ENCODE measurements at places on chromosomes 7 and 10.
A peak's percentile ranks its signal among the peaks of the same experiment; 100 is the strongest.

- no peak for DNase-seq
Measured at GRCh38 chr10:119268871-119269506, 61.6 kb downstream of the GRK5 start.

- no peak for DNase-seq
Measured at GRCh38 chr10:37314350-37314749, 189.0 kb downstream of the ANKRD30A start.

DNA sequence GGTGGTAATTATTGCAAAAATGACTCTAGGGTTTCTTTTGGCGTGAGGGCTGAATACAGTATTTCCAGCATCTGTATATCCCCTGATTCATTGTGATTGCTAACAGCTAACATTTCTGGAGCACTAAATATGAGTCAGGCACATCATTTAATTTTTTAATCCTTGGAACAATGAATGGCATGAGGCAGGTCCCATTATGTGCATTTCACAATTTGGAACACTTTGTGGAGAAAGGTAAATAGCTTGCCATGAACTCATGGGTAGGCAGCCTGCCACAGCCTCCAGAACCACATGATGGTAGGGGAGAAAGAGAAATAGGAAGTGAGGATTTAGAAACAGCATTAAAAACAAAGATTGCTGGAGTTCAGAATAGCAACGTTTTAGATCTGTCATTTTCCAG, 1.7 kb downstream of the NPTX2 start:
- DNase-seq: no peak

GRCh38 chr7:44667190-44667589, 60.8 kb downstream of the OGDH start:
- no peak for DNase-seq

GRCh38 chr10:60299961-60300883, 89.5 kb downstream of the ANK3 start:
- DNase-seq: no peak

GRCh38 chr7:98091061-98091460, 15.6 kb upstream of the LMTK2 start:
- no peak for DNase-seq

GRCh38 chr7:113292105-113292504, 173.8 kb upstream of the SMIM30 start:
- DNase-seq: no peak

DNA sequence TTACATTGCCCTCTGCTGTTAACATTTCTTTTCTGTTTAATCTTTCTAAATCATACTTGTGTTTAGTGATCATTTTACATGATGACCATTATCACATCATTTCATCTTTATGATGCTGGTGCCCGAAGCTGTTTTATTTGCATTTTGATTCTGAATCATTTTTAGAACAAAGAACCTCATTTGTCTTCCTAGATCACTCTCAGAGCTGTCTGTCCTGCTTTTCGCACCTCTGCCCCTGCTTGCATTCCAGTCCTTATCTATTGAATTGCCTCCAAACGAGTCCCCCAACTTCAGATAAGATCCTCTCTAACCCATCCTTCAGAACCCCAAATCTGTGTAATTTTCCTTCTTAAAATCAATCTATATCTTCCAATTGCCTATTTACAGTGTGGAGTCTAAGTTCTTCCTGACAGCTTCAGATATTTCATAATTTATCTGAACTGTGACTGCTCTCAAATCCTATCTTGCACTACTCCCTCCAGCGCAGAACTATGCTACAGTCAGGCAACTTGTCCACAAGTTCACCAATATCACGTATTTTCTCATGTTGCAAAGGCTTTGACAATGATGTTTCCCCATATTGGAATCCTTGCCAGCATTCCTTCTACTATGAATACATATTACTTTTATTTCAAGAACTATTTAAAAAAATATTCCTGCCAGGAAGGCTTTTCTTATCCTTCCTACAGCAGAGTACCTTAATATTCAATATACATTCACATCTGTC, 346.5 kb upstream of the CACNA2D1 start:
- no peak for DNase-seq

- DNase-seq: no peak
Measured at GRCh38 chr7:78178319-78178718, 379.7 kb downstream of the PHTF2 start.

GRCh38 chr7:75980430-75981202, 13.8 kb downstream of the TMEM120A start:
- no peak for DNase-seq

GRCh38 chr7:2927592-2927991, 83.5 kb upstream of the GNA12 start:
- DNase-seq: no peak

DNA sequence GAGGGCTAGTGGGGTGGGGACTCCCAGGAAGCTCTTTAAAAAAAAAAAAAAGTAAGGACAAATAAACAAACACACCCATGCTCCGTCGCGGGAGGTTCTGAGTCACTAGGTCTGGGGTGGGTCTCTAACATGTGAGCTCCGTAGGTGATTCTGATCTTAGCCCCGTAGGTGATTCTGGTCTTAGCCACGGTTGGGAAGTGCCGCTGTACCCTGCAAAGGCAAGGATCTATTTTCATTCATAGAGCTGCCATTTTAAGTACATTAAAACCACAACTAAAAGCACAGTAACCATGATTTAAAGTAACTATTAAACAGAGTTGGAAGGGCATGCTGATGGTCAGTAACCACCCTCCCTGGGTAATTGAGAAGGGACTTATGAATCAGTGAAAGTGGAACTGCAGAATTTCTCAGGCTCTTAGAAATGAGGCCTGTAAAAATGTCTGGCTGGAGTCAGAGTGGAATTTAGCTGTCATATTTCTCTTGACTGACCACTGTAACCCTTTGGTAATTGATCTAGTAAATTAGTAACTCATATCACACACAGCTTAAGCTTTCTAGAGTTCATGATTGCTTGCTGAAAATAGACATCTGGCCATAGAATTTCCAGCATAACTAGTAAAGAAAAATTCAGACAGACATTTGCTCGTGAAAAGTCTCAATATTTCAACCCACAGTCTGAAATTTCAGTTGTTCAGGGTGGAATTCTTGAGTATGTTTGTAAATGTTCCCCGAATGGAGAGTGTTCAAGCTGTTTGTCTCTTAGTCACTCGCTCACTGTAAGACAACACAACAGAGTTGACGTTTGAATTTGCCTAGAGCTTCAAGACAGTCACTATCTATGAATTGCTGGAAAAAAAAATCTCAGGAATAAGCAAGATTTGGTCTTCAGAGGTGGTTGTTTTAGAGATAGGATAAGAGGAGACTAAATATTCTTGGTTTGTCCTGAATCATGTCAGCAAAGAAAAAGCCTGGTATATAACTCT, 34.2 kb upstream of the TCF7L2 start:
- DNase-seq: peak; percentile 19

DNA sequence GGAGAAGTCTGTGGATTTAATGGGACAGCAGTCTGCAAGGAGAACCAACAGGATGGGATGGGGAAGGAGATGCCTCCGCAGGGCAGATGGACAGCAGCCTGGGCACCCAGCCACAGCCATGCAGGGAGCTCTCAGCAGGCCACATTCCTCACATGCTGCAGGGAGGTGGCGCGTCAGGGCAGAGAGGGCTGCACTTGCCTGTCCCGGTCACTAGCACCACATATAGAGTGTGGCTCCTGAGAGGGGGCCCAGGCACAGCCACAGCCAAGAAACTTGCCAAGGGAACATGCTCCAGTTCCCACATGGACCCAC, 86.8 kb upstream of the ZMIZ1 start:
- DNase-seq: no peak

GRCh38 chr10:90148116-90148855, 446.9 kb downstream of the KIF20B start:
- peak; percentile 1 for DNase-seq

- no peak for DNase-seq
Measured at GRCh38 chr7:155705623-155706360, 61.3 kb downstream of the RBM33 start.

DNA sequence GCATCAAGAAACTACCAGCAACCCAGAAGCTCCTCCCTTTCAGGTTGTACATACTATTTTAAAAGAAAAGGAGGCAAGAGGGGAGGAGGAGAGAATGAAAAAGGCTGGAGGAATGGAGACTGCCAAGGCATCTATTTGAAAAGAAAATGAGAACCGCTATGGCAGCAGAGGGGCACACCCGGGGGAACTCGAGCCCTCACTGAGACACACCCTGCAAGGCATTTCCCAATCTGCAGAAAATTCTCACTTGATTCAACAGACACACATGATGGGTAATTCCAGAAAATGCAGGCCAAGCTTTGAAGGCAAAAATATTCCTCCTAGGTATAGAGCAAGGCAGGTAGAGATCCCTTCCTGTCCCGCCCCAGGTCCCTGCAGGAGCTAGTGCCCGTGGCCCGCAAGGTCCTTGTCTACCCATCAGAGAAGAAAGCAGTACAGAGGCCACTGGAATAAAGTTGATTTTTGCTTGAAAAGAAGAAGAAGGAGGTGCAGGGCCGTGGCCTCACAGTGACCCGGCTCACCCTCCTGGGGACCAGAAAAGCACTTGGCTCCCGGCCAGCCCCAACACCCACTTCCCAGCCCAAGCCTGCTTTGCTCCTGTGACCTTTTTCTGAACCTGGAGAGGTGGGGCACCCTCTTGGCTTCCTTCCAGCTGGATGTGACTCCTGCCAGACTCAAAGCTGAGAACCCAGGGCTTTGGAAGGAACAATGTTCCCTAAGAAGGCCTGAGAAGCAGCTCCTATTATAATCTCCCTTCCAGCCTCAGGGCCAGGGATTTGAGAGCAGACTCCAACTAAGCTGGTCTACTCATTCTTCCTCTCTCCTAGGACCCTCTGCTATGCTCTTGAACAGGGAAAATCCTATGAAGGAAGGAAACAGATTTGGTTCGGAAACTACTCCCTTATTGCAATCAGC, 6.2 kb upstream of the PIK3CG start:
- DNase-seq: no peak

GRCh38 chr7:142503036-142503435, 245.2 kb upstream of the PRSS58 start:
- no peak for DNase-seq

DNA sequence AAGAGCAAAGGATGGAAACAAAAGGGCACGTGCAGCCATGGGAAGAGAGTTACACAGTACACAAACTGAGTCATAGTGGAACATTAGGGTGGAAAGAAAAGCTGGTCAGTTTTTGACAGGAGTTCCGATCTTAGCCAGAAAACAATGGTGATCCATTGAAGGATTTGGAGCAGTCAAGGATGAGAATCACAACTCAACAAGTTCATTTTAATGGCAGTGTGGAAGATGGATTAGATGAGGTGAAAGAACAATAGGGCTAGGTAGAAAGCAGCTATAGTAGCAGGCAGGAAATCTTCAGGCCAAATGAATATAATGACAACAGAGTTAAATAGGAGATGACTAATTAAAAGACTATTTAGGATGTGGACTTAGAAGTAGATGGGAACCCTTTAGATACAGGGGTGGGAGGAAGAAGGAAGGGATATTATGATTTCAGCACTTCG, 136.3 kb downstream of the DOCK4 start:
- DNase-seq: no peak

DNA sequence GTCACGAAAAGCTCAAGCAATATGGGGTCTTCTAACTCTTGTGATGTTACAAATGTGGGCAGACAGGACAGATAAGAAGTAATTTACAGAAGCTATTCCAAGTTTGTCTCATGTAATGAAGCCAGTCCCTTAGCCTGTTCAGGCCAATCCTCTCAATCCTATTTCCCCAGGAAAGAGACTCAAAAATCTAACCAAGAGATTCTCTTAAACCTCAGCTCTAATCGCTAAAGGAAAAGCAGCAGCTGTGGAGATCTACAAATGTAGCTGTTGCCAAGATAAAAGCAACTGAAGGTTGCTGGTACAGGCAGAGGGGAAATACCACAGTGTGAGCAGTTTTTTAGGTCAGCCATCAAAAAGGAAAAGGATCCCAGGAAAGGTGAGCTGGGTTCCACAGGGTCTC, 39.3 kb downstream of the ANK3 start:
- no peak for DNase-seq

GRCh38 chr7:96739609-96740008, 30.0 kb upstream of the SEM1 start:
- DNase-seq: no peak

GRCh38 chr7:155027879-155028278, 25.0 kb upstream of the PAXIP1 start:
- DNase-seq: no peak

- no peak for DNase-seq
Measured at GRCh38 chr10:101217044-101217425, 12.2 kb downstream of the LBX1 start.

DNA sequence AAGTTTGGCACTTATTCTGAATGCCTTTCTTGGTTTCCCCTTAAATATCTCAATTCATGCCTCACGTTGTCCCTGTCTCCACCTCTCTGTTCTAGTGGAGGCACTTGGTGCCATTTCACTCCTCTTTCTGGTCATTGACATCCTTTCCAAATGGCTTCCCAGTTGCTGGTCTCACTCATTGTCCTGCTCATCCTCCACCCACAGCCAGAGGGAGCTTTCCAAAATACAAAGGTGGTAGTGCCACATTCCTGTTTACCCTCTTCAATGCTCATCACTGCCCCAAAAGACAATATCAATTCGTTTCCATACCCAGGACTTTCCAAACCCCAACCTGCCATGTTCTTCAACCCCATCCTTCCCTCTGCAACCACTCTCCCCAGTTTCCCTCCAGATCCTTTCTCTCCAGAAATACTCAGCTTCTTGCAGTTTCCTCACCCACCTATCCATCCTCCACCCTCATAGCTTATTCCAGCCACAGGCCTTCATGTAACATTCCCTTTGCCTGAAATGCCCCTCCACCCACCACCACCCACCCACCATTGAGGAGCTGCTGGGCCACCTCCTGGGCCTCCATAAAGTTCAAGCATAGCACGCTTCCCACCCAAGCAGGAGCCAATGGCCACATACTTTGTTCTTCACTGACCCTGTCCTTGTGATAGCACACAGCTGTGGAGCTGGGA, 63.1 kb upstream of the ADRB1 start:
- DNase-seq: no peak

DNA sequence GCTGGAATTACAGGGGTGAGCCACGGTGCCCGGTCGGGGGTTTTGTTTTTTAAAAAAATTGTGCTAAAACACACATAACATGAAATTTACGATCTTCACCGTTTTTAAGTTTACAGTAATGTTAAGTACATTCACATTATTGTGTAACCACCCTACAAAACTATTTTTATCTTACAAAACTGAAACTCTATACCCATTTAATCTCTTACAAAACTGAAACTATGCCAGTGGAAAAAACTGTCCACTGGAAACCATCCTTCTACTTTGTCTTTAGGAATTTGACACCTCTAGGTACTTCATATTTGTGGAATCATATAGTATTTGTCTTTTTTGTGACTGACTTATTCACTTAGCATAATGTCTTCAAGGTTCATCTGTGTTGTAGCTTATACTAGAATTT, 1.0 kb upstream of the PSMC2 start:
- DNase-seq: no peak
